ENCODE measurements at places on chromosomes 6 and 20. TPM values are rescaled to one million over a fixed set of nuclear protein-coding genes. Genes with fewer than 3 reads are reported as not detected.

The SLC12A5 gene
- polyA plus RNA-seq, result not detected

The DDX43 gene
- polyA plus RNA-seq, result 0.49 TPM

The RAB44 gene
- polyA plus RNA-seq, result not detected

The CLPSL2 gene
- not detected for polyA plus RNA-seq

The OPN5 gene
- polyA plus RNA-seq, result not detected

The EGFL8 gene
- polyA plus RNA-seq, result not detected

The HCK gene
- 0.09 TPM for polyA plus RNA-seq

The STX11 gene
- 9.5 TPM for polyA plus RNA-seq

The ABCF1 gene
- 7.5 TPM for polyA plus RNA-seq

The PTK6 gene
- polyA plus RNA-seq, result 0.31 TPM

The EPHA7 gene
- polyA plus RNA-seq, result not detected

The MDFI gene
- polyA plus RNA-seq, result not detected

Data from CD4-positive, alpha-beta memory T cell (primary cell).